ENCODE measurements at places on chromosomes 2 and 18. TPM values are rescaled to one million over a fixed set of nuclear protein-coding genes. Genes with fewer than 3 reads are reported as not detected.

Gene VPS4B
- polyA plus RNA-seq, result 4.2 TPM

DNA sequence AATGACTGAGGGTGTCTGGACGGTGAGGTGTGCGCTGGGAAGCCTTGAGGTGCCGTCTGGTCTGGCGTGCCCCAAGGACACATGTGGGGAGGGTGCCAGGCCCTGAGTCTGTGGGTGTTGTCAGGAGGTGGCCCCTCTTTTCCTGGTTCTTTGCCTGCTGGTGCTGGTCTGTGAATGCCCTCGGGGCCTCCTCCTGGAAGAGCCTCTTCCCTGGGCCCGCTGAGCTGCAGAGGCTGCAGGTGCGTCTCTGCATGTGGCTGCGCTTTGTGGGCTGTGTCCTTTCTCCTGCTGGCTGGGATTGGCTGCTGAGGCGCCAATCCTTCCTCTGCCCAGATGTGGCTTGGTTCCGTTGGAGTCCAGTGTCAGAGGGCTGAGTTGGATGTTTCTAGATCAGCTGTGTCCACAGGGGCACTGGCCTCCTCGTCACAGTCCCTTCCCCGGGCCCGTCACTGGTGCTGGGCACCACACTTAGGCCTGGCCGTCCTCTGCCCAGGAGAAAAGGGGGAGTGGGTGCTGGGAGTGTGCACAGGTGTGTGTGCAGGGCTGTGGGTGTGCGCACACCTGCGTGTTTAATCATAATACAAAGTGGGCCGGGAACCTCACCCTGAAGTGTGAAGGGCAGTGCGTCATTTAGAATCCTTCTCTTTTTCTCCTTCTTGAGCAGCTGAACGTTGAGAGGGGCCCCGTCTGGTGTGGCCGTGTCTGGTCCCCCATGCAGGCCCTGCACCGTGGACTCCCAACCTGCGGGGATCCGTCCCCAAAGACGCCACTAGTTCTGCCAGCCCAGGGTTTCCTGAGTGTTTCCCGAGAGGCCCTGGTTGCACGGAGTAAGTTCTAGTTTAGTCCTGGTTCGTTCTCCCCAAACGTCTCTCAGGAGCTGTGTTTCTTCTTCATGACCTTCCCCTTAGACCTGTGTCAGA is 35.5 kb downstream of the RTP5 start:
- no peak for DNase-seq

Gene ADRA2B
- polyA plus RNA-seq, result 1.5 TPM

GRCh38 chr2:220555961-220556630 is 928.7 kb downstream of the SLC4A3 start:
- no peak for DNase-seq

GRCh38 chr2:177530561-177530960 is 138.0 kb downstream of the AGPS start:
- DNase-seq, result no peak

- no peak for DNase-seq
Observed at GRCh38 chr2:155033652-155034051, 335.2 kb downstream of the KCNJ3 start.

DNA sequence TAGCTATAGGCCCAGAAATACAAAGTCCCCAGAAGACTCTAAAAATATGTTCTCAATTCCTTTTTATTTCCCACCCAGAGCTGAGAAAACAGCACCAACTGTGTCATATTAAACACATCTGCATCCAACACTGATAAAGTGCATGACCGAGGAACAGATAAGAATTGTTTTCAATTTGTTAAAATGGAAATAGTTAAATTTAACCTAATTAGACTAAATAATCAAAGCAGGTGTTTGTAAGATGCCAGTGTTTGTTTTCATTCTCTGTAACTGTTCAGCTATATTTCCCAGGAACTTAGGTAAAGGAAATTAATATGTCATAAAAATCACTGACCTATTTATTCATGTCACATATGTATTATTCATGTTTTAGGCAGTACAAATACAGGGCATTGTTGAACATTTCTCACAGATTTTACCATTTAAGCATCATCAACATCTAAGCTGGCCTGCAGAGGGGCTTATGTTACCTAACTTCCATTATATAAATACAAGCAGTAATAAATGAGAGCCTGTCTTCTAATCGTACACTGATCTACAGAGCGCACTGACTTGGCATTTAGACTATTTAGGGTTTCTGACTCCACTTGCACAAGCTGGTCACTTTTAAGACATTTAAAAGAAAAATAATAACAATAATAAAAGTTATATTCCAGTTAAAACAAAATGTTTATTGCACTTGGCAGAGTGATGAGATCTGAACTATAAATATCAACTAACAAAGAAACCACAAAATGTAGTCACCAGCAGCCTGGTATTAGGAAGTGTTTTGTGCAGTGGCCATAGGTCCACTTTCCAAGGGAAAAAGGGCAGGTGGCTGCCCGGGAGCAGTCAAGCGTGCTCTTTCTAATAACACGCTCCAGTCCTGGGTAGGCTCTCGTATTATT is 86.6 kb upstream of the ZFP36L2 start:
- no peak for DNase-seq

Measured in heart left ventricle (tissue), 16 donors.